GF-D8 (cell line): ENCODE measurements at places on chromosomes 4 and X.

DNA sequence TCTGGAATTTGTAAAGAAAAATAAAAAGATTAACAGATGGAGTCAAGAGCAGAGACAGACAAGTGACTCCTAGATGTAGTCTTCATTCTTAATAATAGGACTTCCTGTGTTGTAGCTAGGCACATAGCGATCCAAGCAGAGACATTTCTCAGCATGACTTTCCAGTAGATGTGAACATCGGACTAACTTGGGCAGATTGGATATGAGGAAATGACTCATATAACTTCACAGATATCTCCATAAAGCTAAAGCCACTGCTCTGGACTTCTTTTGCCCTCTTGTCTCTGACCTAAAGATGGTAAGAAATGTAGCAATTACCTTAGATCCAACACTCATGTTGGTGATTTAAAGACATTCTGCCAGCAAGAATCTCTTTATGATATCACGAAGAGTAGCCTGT is 131.7 kb downstream of the EPHA5 start:
- DNase-seq, result no peak

DNA sequence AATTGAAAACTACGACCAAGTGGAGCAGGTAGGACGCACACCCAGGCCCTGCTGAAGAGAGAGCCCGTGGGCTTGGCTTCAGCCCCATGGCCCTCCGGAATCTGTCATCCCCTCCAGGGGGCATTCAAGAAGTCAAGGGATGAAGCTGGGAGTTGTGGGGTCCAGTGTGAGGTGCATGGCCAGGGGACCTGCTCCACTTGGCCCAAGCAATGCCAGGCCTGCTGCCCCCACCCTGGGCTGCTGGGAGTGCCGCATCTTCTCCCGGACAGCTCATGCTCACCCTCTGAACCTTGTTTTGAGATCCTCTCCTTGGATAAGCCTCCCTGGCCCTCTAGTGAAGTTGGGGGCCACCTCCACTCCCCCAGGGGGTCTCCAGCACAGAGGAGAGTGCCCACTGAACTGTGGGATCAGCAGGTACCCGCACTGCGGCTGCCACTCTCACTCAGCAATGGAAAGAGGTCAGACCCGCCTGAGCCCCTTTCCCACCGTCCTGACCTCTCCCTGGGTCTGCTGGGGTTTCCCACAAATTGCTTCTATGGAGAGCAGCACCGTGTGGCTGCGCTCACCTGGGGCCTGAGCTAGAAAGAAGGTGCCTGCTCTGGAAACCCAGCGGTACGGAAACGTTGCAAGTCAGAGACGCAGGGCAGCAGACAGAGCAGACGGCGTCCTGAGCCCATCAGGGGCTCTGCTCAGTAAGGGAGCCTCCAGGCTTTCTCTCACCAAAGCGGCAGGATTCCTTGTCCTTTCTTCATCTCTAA is 5.0 kb upstream of the ABLIM2 start:
- no peak for DNase-seq

- DNase-seq, result no peak
These were observed 27.9 kb upstream of the HERC6 start for GRCh38 chr4:88350786-88351185.

- no peak for DNase-seq
These were observed 13.1 kb downstream of the PI4K2B start for GRCh38 chr4:25246680-25247611.

- DNase-seq, result no peak
These were observed 69.4 kb upstream of the AGA start for GRCh38 chr4:177511611-177512010.

DNA sequence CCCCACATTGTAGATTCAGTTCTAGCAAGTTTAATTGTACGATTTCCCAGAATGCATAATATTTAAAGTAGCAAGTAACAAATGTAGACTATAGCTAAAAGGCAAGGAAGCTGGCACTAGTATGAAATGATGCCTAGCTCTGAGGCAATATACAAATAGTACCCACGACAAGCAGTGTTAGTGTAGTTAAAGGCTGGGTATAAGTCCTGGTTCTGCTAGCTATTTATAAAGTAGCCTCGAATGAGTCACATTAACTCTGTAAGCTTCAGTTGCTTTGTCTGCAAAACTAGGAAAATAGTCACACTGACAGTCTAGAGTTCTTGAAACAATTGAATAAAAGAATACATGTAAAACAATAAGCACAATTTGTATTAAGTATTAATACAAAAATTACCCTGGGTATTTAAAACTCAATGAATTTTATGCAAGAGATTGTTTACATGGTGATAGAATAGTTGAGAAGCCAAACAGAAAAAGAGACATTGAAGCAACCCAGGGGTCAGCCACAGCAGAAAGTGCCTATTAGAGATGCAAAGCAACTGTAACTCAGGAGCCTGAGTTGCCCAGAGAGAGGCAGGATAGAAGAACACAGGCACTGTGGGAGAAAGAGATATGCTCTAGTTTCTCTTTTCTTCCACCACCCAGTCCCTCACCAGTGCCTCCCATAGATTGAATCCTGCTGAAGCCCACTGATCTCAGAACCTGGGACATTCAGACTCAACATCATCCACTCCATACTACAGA is 949.0 kb downstream of the C4orf33 start:
- DNase-seq, result no peak

GRCh38 chrX:55777596-55777995 is 60.0 kb downstream of the RRAGB start:
- no peak for DNase-seq

DNA sequence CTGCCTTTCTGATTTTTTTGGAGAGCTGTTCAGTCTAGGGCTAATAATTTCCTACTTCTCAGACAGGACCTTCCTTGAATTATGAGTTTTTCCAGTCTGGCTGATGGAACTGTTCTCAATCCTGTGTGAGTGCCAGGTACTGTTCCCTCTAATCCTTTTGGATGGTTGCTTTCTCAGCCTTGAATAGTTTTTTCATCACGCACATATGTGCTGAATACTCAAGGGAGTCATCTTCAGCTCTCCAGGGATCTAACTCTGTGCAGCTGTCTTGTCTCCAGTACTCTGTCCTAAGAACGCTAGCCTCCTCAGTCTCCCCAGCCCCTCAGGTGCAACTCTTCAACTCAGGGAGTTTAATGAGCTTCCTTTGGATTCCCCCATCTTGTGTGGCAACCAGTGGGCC is 93.2 kb downstream of the GASK1B start:
- no peak for DNase-seq

DNA sequence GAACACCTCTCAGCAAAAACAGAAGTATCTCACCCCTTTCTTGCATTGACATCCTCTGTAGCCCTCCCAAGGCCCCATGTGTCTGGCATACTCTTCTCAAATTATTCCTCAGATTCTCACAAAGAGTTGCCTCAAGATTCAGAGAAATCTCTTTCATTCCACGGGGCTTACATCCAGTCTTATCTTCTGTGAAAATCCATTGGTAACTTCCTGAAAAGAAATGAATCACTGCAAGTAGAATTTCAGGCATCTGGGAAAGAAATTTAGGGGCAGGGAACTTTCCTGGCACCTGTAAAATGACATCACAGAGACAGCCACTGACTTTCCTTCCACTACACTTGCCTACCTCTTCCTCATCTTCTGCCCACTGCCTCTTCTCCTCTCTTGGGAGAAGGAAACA is 182.5 kb upstream of the ARHGEF9 start:
- no peak for DNase-seq

- DNase-seq, result no peak
These were observed 116.3 kb downstream of the SHROOM4 start for GRCh38 chrX:50697691-50698090.

- peak; percentile 41 for DNase-seq
These were observed 113.3 kb downstream of the ELOVL6 start for GRCh38 chr4:110085131-110085530.

- DNase-seq, result no peak
These were observed 113.6 kb upstream of the PPARGC1A start for GRCh38 chr4:24003496-24003895.

DNA sequence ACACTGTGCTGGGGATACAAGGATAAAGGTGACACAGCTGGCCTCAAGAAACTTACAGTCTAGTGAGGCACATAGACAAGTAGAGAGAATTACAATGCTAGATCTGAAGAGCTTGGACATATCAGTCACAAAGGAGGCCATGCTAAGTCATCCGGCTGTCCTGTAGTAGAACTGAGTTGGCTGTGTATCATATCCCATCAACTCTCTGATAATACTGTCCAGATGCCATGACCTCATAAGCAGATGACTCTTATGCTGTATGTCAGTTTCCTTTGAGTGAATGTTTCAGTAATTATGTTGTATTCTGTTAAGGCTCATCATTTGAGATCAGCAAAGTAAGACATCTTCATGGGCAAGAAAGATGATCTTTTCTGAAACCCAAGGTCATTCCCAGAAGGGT is 442.9 kb downstream of the MID1IP1 start:
- DNase-seq, result no peak

DNA sequence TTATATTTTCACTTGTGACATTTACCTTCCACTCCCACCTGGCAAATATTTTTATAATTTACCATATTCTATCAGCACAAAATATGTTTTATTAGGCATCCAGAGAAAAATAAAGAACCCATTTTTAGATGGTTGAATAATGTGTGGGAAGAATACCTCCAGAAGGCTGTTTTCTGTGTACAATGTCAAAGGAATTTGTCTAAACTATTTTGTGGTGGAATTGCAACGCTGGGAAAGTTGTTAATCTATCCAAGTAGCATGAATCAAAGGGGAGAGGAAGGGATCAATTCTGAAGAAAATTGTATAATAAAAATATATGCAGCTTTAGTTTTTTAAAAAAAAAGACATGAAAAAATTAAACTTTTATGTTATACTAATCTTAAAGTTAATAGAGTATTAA is 706.5 kb downstream of the FSTL5 start:
- DNase-seq, result no peak

- no peak for DNase-seq
These were observed 102.0 kb upstream of the ARHGAP24 start for GRCh38 chr4:85372966-85373365.

DNA sequence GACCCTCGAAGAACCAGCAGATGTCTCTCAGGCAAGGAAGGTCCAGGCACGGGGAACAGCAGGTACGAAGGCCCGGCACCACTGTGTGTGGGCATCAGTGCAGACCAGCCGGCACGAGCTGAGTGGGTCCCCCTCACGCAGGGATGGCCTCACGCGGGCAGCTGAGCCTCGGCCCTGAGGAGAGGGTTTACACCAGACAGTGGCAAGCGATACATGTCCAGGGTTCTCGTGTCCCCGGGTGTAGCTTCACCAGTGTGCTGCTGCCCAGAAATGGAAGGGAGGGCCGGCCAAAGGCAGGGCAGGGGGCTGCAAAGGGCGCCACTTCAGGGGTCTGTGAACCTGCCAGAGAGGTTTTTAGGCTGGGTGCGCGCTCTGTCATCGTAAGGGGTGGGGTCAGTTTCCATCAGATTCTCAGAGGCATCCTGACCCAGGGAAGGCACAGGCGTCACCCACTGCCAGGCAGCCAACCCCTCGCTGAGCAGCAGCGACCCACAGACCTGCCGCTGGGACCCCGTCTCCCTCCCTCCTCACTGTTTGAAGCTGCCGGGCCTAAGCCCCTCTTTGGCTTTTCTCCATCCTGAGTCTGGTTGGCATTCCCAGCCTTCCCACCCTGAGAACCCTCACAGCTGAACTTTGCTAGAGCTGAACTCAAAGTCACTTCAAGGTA is 107.0 kb downstream of the CPZ start:
- DNase-seq, result no peak

DNA sequence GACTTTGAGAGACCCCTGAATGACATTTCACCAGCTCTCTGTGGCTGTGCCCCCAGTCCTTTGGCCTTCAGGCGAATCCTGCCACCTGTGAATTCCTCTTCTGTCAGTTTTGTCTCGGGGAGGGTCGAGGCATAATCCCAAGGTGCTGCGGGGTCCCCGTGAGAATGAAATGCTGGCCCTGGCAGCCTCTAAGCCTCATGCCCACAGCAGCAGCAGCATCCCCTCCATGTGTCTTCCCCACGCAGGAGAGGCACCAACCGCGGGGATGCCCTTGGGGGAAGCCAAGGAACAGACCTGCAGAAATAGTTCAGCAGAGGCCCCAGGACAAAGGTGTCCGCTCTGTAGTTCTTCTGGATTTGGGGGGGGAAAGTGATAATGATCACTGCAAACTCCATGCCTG is 104.8 kb downstream of the PHKA2 start:
- no peak for DNase-seq

- no peak for DNase-seq
These were observed at the start of gene PRKX for GRCh38 chrX:3713225-3713936. Gene PRKX (minus strand): TSS chrX:3713649. CDS start chrX:3713253, 396 bp downstream.

DNA sequence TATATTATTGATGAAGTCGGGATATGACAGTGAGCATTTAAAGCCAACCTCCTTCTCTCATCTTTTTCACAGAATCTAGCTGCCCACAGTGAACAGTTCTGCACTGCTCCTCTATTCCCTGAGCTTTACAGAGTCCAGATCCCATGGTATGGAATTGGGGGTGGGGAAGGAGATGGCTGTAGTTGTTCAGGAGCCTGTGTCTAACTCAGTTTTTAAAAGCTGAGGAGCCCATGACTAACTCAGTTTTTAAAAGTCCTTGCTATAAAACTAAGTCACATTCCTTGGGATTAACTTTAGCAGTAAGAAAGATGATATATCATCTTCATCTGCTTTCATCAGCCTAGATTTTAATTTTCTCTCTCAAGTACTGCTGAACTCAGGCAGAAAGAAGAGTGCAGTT is 96.4 kb upstream of the STIM2 start:
- DNase-seq, result no peak

GRCh38 chrX:44282753-44283152 is 60.7 kb downstream of the EFHC2 start:
- no peak for DNase-seq

DNA sequence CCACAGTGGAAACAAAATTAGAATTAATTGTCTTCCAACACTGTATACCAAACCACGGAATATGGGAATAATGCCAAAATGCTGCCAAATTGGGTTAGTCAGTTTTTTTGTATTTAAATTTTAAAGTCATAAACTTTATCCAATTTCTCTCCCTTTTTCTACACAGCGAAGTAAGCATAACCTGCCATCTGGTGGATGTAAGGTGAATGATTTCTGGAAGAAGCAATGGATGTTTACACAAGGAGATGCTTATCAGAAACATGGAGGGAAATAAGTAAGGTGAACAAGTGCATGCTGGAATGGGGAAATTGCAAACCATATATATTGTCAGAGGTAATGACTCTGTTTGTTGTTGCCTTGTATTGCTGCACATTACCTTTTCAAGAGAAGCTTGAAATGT is 691.9 kb downstream of the TECRL start:
- DNase-seq, result no peak

DNA sequence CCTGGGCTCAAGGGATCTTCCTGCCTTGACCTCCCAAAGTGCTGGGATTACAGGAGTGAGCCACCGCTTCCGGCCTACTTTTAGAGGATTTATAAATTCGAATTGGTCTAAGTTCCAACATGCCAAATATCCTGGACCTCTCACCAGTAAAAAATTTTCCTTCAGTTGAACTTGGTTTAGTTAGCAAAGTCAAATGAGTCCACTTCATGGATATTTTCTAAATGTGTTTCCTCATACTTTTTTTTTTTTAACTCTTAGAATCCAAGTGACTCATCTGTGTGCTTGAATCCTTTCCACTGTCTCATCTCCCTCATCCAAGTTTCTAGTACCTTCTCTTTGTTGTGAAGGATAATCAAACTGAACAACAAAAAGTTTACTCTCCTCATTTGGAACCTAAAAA is 49.7 kb downstream of the RBM47 start:
- no peak for DNase-seq

- no peak for DNase-seq
These were observed 8.5 kb upstream of the ARMCX2 start for GRCh38 chrX:101668143-101668542.

- DNase-seq, result no peak
These were observed 646.0 kb upstream of the PITX2 start for GRCh38 chr4:111268769-111269414.
